ENCODE measurements at places on chromosomes 2 and 18.

- DNase-seq: no peak
Measured at GRCh38 chr2:70133491-70134322, 46.4 kb downstream of the PCBP1 start.

DNA sequence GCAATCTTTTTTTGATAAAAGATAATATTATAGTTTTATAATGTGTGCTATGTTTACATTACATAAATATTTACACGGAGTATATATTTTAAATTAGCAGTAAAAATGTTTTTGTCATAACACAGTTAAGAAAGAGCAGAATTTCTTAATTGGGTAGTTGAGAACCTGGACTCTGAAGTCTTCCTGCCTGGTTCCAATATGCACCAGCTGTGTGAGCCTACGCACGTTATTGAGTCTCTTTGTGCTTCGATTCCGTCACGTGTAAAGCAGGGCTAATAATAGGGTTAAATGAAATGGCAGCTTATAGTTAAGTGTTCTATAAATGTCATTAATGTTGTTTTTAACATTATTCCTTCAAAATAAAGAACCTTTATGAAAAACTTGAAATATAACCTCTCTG, 1.2 kb upstream of the CCDC88A start:
- DNase-seq: no peak

GRCh38 chr2:25310965-25311864, 30.5 kb downstream of the DNMT3A start:
- no peak for DNase-seq

GRCh38 chr18:12409469-12409868, 1.7 kb downstream of the PRELID3A start:
- no peak for DNase-seq

- DNase-seq: no peak
Measured at GRCh38 chr2:241126771-241127202, 22.5 kb downstream of the PASK start.

- DNase-seq: no peak
Measured at GRCh38 chr2:227629435-227629834, 12.1 kb downstream of the SCYGR4 start.

- no peak for DNase-seq
Measured at GRCh38 chr18:62808123-62808522, 92.8 kb downstream of the PHLPP1 start.

DNA sequence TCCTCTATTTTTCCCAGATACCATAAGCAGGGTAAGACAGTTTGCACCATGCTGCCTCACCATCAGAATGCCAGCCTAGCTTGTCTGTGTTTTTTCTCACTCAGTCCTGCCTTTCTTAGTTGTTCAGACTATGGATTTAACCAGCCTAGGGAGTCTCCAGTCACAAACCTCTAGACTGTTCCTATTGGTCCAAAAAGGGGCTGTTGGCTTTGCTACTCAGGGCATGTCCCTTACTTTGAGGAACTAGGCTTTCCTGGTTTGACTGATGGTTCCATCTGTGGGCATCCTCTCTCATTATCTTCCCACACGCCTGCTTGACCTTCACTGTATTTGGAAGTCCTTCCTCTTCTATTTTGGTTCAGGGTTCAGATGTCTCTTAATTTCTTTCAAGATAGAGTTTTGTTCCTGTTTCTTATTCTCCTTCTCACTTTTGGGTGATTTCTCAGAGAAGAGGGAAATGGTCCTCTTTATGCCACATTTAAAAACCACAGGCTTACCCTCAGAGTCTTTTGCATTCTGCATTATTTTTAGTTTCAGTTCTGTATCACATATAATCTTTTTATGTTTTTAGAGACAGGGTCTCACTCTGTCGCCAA, 31.3 kb upstream of the TMEM131 start:
- no peak for DNase-seq

- no peak for DNase-seq
Measured at GRCh38 chr2:200655918-200656580, 70.2 kb downstream of the AOX1 start.

GRCh38 chr2:30209227-30209626, 22.1 kb upstream of the LBH start:
- no peak for DNase-seq

DNA sequence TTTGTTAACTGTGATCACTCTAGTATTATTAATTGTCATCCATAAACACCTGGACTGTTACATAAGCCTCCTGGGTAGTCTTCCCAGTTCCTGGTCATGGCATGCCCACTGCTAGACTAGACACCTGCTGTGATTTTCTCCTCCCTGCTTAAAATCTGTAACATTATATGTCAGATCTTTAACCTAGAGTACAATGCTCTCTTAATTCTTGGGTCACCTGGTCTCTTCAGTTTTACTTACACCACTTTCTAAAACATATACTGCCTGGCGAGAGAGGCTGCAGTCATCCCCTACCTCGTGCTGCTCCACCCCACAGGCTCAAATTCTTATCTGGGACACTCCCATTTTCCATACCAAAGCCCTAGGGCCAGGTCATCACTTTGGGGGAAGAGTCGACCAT, 161.3 kb downstream of the CDH2 start:
- peak; percentile 0 for DNase-seq

GRCh38 chr2:98457045-98457696, 12.5 kb downstream of the INPP4A start:
- no peak for DNase-seq

- DNase-seq: no peak
Measured at GRCh38 chr18:55477499-55477859, 110.5 kb downstream of the TCF4 start.

- no peak for DNase-seq
Measured at GRCh38 chr2:120754067-120754960, 18.6 kb downstream of the GLI2 start.

DNA sequence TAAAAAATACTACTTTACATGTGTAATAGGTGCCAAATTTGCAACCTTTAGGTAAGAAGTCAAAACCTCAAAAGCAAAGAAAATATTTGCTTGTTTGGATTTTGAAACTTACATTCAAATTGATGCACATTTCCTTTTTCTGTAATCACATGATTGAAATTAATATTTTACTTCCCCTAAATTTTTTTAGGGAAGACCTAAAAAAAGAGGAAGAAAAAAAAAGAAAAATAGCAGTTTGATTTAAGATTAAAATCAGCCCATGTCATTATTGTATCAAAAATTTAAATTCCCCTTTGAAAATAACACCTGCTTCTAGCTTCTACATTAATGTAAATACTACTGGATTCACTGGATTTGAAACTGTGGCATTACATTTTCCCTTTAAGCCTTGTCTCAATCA, 68.2 kb upstream of the STON1 start:
- no peak for DNase-seq

DNA sequence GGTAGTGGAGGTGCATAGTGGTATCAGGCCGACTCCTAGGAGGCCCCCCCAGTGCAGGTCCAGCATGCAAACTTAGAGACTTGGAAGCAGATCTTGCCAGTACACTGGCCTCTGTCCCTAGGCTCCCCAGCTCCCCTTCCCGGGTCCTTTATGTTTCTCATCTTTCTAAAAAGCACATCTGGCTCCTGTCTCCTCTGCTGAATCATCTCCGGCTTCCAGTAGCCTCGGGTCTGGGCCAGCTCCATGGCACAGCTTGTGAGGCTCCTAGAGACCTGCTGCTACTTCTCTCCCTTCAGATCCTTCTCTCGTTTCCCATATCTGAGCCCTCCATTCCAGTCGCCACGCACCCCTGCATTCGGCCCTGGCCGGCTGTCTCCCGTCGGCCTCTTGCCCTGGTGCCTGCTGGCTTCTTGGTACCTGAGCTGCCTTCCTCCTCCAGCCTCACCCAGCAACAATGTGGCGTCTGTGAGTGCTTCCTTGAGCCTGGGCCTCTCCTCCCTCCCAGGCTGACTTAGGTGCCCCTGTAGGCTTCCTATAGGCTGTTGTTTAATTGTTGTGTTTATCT, 6.6 kb downstream of the TRAF3IP1 start:
- DNase-seq: no peak

DNA sequence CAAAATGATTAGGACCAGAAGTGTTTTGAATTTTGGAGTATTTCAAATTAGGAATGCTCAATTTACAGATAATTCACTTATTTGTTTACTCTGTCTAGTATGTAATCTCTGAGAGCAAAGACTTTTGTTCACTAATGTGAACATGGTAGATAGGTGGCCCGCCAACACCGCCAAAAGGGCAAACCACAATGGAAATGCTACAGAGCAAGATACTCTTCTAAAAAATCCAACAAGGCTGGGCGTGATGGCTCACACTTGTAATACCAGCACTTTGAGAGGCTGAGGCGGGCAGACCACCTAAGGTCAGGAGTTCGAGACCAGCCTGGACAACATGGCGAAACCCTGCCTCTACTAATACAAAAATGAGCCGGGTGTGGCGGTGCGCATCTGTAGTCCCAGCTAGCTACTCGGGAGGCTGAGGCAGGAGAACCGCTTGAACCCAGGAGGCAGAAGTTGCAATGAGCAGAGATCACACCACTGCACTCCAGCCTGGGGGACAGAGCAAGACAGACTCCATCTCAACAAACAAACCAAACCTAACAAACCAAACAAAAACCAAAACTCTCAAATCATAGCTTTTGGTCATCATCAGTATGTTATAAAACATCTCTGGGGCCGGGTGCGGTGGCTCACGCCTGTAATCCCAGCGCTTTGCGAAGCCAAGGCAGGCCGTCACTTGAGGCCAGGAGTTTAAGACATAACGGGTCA, 2.4 kb downstream of the CCT4 start:
- DNase-seq: no peak

DNA sequence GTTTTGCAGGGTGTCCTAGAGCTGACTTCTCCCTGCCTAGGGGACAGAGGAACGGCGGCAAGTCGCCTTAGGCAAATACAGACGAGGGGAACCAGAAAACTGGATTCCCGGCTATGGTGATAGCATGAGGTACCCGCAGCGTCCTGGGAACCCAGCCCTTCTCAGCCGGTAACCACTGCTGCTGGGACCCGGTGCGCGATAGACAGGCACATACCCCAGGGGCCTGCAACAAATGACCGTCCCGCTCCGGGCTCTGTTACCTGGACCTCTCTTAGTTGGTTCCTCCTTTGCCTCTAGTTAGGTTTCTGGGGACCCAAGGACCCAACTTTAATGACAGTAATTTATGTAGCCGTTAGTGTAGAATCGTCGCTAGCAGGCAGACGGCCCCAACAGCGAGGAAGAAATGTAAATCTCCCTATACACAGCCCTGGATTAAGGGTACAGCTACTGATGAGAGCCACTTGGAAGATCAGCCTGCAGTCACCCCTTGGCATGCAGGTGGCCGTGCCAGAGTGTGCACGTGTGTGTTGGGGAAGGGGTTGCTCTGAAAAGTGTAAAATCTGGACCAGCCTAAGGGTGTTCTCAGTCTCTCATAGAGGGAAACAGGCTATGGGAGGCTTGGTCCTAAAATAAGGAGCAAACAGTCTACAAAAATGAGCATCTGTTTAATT, 819 bp upstream of the SERPINE2 start:
- no peak for DNase-seq

DNA sequence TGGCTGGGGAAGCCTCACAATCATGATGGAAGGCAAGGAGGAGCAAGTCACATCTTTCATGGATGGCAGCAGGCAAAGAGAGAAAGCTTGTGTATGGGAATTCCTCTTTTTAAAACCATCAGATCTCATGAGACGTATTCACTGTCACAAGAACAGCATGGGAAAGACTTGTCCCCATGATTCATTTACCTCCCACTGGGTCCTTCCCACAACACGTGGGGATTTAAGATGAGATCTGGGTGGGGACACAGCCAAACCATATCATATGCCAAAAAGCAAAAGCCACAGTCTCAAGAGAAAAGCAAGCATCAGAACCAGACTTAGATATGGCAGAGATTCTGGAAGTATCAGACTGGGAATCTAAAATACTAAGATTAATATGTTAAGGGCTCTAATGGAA, 30.0 kb upstream of the SCRN3 start:
- no peak for DNase-seq

- DNase-seq: no peak
Measured at GRCh38 chr18:57243624-57244179, 96.8 kb downstream of the BOD1L2 start.

DNA sequence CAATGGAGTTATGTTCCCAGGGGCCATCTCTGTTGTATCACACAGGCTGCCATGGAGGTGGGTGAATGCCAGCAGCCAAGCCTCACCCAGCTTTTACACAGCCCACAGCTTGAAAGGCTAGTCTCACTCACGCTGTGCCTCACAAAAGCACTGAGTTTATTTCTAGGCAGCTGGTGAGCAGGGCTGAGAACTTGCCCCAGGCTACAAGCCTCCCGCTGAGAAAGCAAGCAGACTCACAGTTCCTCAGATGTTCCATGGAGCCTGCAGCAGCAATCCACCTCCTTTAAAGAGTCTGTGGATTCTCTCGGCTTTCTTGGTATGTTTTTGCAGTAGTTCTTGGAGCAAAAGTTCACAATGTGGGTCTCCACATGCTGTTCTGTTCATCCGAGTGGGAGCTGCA, 40.9 kb upstream of the ALKAL2 start:
- DNase-seq: no peak

GRCh38 chr18:46293742-46294181, 189.6 kb downstream of the HAUS1 start:
- DNase-seq: no peak

DNA sequence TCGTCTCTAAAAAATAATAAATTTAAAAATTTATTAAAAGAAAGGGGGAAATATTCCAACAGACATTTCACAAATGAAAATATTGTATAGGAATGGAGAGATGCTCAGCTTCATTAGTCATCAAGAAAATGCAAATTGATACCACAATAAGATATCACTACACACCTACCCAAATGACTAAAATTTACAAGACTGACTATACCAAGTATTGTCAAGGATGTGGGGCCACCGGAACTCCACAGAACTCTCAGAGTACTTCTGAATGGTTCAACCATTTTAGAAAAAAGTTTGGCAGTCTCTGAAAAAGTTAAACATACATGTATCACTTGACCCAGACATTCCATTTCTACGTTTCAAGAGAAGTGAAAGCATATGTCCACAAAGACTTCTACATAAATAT, 163.4 kb downstream of the EHBP1 start:
- no peak for DNase-seq

- no peak for DNase-seq
Measured at GRCh38 chr2:58645017-58645416, 403.9 kb upstream of the FANCL start.

DNA sequence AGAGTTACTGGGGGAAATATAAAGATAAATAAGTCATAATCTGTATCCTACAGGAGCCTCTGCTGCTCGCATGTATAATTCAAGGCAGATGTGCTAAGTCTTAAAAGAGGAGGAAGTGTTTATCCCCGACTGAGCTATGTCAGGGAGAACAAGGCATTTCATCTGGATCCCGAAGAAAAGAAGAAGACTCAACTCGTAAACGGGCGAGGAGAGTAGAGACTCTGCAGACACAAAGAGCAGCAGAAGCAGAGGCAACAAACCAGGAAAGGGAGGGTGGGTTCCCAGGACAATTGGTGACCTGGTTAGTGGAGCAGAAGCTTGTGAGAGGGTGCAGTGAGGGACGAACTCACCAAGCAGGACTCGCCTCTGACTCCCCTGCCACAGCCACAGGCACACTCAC, 368.6 kb downstream of the EIPR1 start:
- DNase-seq: no peak

GRCh38 chr18:65737471-65737955, 13.3 kb upstream of the CDH7 start:
- DNase-seq: no peak
